ENCODE measurements at places on chromosomes 5 and 9.

DNA sequence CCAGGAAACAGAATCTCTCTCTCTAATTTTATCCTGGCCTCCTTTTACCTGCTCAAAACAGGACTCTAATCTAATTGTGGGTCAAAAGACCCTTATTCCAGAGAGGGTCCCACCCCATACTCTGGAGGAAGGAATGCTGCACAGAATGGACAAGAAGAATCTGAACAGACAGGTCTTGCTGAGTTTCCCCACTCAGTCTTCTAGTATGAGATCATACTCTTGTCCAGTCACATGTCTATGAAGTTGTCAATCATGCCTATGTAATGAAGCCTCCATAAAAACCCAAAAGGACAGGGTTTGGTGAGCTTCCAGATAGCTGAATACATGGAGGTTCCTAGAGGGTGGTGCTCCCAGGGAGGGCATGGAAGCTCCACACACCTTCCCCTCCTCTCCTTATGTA is 123.9 kb upstream of the FER start:
- DNase-seq: no peak

- DNase-seq: no peak
Measured at GRCh38 chr5:170522211-170523141, 18.7 kb downstream of the KCNIP1 start.

DNA sequence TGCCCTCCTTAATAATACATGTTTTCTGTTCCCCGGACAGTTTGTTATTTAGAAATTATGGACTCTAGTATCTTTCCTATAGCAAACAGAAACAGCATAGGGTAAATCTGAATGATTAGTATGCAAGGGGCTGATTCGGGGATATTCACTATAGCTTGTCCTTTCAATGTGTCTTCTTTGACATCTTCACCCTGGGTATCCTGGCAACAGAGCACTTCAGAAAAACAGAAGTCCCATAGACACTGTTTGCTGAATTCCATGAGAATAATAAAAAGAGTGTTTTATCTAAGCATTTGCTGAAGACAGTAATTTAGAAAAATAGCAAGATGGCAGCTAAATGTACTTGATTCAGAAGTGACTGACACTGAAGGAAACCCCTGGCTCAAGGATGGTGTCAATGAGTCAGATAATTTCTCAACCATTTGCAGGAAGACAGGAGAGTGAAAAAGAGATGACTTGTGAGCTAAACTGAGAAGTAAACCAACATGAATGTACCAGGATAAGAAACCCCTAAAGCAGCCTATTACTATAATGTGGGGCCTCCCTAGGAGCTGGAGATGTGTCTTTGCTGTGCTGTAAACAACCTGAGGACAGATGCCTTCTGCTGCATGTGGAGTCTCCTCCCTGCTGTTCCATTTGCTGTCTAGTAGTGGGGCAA is 246.2 kb downstream of the MAN2A1 start:
- DNase-seq: no peak

DNA sequence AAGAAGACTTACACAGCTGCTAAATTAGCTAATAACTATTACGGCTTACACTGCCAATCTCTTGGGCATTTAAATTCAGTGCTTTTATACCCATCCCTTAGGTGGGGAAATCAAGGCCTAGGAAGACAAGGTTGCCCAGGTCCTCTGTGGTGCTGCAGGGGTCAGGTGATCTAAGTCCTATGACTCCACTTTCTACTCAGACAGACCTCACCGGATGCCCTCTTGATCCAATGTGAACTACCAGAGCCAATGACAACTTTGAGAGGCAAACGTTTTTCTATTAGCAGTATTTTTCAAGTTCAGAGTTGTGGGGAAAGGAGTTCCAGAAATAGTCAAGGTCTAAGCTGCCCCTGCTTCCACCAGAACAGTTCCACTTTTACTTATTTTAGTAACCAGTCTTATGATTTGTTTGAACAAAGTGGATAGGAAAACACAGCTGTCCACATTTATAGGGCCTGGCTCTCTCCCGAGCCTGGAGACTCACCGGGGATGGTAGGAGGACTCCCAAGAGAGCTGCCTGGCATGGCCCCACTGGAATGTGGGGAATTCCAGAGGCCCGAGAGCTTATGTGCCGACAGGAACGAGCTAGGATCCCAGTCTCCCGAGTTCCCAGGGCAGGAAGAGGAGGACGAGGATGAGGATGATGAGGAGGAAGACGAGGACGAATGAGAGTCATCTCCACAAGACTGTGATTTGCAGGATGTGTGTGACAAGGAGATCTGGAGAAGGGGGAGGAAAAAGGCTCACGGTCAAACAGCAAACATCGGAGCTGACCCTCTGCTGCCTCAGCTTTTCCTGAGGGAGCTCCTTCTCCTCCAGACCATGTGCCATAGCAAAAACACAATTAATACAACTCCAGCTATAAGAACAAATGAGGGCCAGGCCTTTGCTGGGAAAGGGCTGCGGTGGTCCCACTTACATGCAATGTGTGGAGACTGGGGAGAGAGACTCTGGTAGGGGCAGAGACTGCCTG is 16.7 kb downstream of the FAM193B start:
- DNase-seq: peak; percentile 19

- no peak for DNase-seq
Measured at GRCh38 chr9:38029915-38030638, 39.0 kb downstream of the SHB start.

GRCh38 chr5:29001666-29002065 is 1963.3 kb upstream of the CDH9 start:
- peak; percentile 2 for DNase-seq

DNA sequence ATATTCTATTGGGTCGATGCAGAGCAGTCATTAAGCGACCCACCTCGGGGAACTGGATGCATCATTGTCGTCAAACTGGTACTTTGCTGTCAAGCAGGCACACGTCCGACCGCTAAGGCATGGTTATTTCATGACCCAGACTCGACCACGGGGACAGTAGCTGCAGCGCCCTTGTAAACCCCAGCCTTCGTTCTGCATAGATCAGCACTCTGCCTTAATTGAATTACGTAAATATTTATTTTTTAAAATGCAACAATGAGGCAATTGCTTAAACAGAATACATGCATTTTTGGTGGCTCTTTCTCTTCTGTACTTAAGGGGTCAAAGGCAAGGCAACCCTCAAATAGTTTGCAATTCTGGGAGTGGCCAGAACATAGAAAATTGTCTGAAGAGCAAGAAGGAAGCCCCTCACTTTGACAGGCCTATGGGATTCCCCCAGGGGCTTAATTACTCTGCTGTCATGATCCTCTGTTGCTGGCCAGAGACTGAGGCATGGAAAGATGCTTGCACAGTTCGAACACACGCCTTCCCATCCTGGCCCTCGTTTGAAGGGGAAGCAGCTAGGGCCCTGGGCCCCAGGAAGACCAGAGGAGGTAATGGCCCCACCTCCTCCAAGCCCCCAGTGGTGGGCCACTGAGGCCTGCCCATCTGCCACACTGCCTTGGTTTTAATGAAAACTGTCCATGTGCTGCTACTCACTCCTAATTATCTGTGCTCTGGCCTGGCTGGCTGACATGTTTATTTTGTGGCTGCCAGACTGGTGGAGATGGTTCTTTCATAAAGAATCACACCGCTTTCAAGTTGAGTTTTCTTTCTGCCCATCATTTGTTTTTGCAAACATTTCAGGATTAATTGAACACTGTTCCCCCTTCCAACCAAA is 169.7 kb upstream of the MAST4 start:
- DNase-seq: no peak

GRCh38 chr9:13606586-13606985 is 327.1 kb upstream of the MPDZ start:
- DNase-seq: no peak

GRCh38 chr9:96048956-96049831 is 173.7 kb downstream of the ERCC6L2 start:
- no peak for DNase-seq

- no peak for DNase-seq
Measured at GRCh38 chr5:66830636-66831035, 234.4 kb downstream of the MAST4 start.

GRCh38 chr9:27683181-27683580 is 109.9 kb upstream of the C9orf72 start:
- DNase-seq: no peak

- DNase-seq: no peak
Measured at GRCh38 chr9:111114486-111114885, 76.2 kb upstream of the LPAR1 start.

DNA sequence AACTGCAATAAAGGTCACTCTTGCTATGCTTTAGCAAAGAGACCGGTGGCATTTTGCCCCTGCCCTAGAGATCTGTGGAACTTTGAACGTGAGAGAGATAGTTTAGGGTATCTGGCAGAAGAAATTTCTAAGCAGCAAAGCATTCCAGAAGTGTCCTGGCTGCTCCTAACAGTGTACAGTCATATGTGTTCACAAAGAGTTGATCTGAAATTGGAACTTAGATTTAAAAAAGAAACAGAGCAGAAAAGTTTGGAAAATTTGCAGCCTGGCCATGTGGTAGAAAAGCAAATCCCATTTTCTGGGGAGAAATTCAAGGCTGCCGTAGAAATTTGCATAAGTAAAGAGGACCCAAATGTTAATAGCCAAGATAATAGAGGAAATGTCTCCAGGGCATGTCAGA is 169.2 kb downstream of the FGF1 start:
- DNase-seq: no peak

DNA sequence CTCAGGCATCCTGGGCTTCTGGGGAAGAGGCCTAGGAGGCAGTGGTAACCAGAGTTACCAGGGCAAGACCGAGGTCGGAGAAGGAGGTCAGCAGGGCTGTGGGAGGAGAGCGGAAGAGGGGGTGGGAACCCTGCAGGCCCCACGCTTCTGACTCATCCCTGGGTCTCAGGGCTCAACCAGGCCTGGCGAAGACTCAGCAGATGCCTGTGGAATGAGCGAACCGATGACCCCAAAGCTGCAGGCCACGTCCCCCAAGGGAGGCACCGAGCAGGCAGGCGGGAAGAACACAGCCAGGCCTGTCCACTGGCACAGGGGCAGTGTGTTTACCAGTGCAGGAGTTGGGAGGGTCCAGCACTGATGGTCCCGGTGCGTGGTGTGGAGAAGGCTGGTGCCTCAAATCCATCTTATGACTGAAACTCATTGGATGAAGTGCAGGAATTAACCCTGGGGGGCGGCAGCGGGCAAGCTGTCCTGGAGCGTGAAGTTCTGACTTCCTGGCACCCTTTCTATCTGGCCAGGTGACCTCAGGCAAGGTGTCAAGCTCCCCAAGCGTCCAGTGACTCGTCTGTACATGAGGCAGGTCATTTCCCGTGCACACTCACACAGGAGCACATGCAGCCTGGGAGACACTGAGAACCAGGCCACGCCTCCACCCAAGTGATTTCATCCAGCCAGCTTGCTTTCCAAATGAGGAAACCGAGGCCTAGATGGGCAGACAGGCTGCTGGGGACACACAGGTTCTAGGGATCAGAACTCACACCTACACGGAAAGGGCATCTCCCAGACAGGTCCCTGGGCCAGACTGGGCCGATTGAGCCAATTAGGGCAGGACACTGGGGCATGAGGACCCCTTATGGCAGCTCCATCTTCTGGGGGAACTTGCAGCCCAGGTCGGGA is 69.1 kb downstream of the ADAMTS2 start:
- no peak for DNase-seq

Measured in nephron progenitor cell (in vitro differentiated cells).